Dermis microvascular lymphatic vessel endothelial cell (primary cell): ENCODE measurements at places on chromosomes 4 and X. TPM values are rescaled to one million over a fixed set of nuclear protein-coding genes. Genes with fewer than 3 reads are reported as not detected.

Gene GAGE12F
- total RNA-seq, result not detected in 2 replicates

Gene GK2
- total RNA-seq, result not detected in 2 replicates

Gene AMBN
- total RNA-seq, result not detected in 2 replicates

Gene YTHDC1
- 24.9 and 31.6 TPM in 2 replicates for total RNA-seq

Gene HHIP
- 90.9 and 127 TPM in 2 replicates for total RNA-seq
